ENCODE measurements at places on chromosomes 11 and 22.
A peak's percentile ranks its signal among the peaks of the same experiment; 100 is the strongest.

DNA sequence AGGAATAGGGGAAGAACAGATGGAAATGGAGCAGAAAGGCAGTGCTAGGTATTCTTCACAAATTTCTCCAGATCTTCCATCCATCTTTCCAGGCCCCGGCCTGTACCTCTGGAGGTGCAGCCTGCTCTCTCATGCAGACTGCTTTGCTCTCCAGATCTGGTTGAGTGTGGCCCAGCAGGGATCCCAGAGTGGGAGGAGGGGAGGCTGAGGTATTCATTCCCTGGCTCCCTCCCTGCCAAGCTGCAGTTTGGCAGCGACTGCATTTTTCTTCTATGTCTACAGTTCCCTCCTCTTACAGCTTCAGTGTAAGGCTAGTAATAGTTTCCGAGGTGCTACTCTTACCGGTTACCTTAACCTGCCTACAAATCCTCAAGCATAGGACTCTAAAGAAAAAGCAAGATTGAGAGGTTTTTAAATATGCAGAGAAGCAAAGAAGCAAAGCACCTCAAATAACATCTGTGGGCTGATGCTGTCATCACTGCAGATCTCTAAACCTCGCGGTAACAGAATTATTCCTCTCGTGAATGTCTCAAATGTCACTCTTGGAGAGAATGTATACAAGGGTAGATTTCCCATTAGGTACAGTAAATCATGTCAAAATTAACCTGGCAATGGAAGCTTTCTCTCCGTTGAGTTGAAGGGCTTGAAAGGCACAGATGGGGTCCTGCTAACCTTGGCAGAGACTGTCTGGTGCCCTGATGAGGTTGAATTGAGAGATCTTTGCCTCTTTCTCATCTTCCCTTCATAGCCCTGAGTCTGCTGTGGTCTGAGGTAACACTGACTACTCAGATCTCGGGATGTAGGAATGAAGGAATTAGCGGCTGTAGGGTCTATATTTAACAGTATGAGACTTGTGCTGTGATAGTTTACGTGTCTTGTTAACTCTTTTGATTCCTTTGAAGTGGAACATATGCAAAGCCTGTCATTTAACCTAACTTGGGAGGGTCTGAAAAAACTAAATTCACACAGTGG is 297.9 kb upstream of the C11orf87 start:
- DNase-seq = no peak

DNA sequence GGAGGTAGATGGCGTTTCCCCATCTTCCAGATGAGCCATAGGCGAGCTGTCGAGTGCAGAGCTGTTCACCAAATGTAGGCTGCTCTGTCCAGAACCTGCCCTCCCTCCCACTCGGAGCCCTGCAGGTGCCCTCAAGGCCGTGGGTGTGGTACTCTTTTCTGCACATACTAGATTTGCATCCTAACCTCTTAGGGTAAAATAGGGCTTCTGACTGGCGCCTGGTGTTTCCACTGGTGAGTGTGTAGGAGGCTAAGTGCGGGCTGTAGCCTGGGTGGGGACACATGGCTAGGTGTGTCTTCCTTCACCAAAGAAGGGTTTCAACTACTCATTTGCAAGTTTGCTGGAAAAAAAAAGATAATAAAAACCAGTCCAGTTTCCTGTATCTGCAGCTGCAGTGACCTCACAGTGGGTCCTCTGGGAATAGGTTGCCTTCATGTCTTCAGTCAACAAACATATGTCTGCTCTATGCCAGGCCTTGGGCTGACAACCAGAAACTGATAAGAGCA is 8.5 kb downstream of the BIK start:
- no peak for DNase-seq

DNA sequence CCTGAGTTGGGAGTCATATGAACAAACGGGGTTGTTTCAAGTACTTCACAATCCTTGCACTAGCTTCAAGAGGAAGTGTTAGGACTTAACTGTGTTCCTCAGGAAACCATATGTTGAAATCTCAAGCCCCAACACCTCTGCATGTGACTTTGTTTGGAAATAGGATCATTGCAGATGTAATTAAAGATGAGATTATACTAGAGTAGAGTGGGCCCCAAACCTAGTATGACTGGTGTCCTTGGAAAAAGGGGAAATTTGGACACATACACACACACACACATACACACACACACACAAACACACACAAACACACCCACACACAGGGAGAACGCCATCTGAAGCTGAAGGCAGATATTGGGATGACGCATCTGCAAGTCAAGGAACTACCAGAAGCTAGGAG is 6.4 kb upstream of the CEP295 start:
- DNase-seq = no peak

- no peak for DNase-seq
Observed at GRCh38 chr11:79212741-79213190, 228.1 kb downstream of the TENM4 start.

- no peak for DNase-seq
Observed at GRCh38 chr11:86938900-86939880, 16.0 kb downstream of the FZD4 start.

GRCh38 chr11:116499396-116500003 is 273.3 kb downstream of the BUD13 start:
- no peak for DNase-seq

DNA sequence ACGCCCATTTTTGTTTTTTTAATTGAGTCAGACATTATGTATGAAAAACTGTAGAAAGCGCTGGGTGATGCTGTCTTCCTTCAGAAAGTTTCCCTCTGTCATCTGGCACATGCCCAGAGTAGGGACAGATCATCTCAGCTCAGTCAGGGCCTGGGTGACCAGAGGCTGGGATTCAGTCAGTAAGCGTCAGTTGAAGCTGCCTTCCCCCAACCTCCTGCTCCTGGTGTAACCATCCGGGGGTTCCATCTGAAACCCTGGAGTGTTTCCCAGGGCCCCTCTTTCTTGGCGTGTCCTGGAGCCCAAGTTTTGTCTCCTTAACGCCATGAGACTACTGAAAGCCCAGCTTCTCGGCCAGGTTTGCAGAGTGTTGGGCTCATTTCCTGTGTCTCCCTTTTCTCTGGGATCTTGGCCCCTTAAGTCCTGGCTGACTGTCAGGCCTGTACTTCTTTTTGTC is 10.7 kb downstream of the PPFIA1 start:
- no peak for DNase-seq

- DNase-seq = no peak
Observed at GRCh38 chr11:117521974-117522373, 194.3 kb downstream of the CEP164 start.

DNA sequence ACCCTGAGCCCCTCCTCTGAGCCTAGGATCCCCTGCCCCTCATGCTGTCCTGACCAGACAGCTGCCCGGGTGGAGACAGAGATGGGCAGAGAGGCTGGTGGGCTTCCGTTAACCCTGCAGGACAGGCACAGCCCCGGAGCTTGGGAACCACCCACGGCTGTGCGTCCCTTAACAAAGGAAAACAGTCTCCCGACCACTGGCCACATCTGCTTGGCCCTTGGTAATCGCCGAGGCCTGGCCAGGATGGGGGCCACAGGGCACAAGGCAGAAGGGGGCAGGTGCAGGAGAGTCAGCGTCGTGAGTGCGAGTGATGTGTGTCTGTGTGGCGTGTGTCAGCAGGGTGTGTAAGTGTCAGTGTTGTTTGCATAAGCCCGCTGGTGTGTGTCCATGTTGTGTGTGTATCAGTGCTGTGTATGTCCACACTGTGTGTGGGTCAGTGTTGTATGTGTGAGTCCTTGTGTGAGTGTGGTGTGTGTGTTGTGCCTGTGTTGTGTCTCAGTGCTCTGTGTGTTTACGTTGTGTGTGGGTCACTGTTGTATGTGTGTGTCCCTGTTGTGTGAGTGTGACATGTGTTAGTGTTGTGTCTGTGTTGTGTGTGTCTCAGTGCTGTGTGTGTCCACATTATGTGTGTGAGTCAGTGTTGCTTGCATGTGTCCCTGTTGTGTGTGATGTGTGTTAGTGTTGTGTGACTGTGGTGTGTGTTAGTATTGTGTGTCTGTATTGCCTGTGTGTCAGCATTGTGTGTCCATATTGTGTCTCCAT is 369.5 kb downstream of the BRD1 start:
- no peak for DNase-seq

DNA sequence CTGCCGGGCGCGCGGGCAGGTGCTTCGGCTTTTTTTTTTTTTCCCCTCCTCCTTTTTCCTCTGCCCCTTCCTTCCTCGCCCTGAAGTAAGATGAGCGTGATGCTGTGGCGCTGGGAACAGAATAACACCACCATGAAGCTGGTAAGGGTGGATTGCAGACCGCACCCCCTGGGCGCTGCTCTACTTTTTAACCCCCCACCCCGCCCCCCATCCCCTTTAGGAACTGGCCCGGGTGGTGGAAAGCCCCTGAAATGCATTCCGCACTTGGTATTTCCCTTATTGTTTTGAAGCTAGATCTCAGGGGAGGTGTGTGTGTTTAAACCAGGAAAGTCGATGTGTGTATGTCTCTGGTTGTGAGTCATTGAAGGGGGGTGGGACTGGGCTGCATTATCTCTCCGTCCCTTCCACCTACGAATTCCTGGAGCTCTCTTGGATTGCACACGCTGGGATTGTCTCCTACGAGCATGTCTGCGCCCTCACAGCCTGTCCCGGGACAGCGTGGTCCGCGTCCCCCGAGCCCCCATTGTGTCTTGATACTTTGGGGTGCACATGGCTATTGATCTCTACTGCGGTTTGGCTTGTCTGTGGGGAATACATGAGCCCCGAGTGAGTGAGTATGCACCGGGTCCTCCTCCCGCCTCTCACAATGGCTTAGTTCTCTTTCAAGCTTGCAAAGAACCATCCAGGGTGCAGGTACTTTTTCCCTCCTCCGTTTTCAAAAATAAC is 64.9 kb downstream of the NAV2 start:
- no peak for DNase-seq

GRCh38 chr11:13102513-13102840 is 93.4 kb downstream of the RASSF10 start:
- DNase-seq = no peak

DNA sequence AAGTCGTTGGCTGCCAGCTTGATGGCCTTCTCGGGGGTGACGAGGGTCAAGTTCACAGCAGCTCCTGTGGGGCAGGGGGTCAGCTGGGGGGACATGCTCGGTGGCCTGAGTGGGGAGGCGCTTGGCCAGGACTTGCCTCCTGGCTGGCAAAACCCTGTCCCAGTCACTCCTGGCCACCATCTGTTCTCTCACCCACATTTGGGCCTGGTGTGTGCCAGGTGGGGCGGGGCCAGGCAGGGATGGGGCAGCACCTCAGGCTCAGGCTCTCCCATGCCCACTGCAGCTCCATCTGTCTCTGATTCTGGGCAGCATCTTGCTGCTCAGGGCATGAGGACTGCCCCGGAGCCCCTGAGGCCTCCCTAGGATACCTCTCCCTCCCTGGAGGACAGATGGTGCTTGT is 3.7 kb upstream of the CEND1 start:
- no peak for DNase-seq

- DNase-seq = no peak
Observed at GRCh38 chr22:46149512-46150033, 753 bp upstream of the PPARA start.

DNA sequence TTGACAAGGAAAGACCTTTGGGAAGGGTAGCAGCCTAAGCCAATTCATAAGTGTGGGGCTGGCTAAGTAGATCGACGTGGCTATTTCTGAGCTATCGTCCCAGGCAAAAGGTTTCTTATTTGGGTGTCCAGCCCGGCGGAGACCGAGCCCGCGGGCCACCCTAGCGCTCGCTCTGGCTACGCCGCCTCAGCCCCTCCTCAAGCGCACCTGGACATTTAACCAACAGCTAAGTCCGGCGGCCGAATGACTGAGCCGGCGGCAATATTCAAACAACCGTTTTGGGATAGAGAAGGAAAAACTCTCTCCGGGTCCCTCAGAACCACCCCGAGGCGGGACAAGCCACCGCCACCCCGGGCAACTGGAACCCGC is 457 bp downstream of the RNF141 start:
- DNase-seq = peak; percentile 60

DNA sequence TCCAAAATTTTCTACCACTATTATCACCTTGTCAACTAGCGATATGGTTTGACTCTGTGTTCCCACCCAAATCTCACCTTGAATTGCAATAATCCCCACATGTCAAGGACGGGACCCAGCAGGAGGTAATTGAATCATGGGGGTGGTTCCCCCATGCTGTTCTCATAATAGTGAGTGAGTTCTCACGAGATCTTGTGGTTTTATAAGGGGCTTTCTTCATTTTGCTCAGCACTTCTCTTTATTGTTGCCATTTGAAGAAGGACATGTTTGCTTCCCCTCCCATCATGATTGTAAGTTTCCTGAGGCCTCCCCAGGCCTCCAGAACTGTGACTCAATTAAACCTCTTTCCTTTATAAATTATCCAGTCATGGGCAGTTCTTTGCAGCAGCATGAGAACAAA is 73.5 kb upstream of the ZC3H12C start:
- DNase-seq = no peak

GRCh38 chr11:28490773-28491382 is 382.7 kb downstream of the METTL15 start:
- no peak for DNase-seq

Measured in amygdala (tissue), 56 donors.